H7 (cell line): ENCODE measurements at places on chromosomes 3 and 15. TPM values are rescaled to one million over a fixed set of nuclear protein-coding genes. Genes with fewer than 3 reads are reported as not detected.

PCLAF gene
- total RNA-seq = 46.4 and 46.5 TPM in 2 replicates

CHRNA3 gene
- 2.6 and 4.4 TPM in 2 replicates for total RNA-seq

NDN gene
- total RNA-seq = 42.8 and 53.5 TPM in 2 replicates

CCDC54 gene
- not detected in 2 replicates for total RNA-seq

THOC7 gene
- 52.0 and 60.9 TPM in 2 replicates for total RNA-seq

SEMA6D gene
- total RNA-seq = 2.7 and 5.5 TPM in 2 replicates

GRCh38 chr3:88617283-88617682 is 467.5 kb downstream of the C3orf38 start:
- no peak for DNase-seq

GRCh38 chr15:65085990-65086679 is 9.6 kb downstream of the KBTBD13 start:
- DNase-seq = peak; percentile 85

GRCh38 chr3:126908752-126909275 is 74.1 kb upstream of the PLXNA1 start:
- DNase-seq = no peak

- DNase-seq = no peak
Observed at GRCh38 chr3:113005611-113006010, 14.8 kb downstream of the GTPBP8 start.

DNA sequence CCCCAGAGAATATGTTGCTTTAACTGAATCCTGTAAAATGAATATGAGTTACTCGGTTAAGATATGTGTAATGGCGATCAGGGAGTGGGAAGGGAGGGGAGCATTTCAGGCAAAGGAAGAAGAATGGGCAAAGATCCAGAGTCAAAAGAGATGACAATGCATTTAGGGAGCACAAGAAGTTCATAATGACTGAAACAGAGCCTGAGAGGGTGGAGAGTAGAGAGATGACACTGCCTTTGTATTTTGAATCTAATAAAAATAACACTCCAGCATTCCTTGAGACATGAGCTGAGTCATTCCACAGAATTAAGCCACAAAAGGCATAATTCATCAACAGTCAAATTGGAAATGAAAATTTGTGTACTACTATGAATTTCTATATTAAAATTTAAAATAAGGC is 105.3 kb upstream of the PEX5L start:
- DNase-seq = no peak

GRCh38 chr3:183158113-183158512 is 4.4 kb downstream of the LAMP3 start:
- DNase-seq = no peak

GRCh38 chr3:45106874-45107273 is 39.3 kb downstream of the CDCP1 start:
- no peak for DNase-seq
